Stimulated activated CD8-positive, alpha-beta memory T cell treated with anti-CD3 and anti-CD28 coated beads, Interleukin-12 subunit alpha, Interleukin-12 subunit beta, amount 100 ng/mL, for 4 hours (primary cell): ENCODE measurements at places on chromosomes 6 and 20.

- no peak for DNase-seq
These were observed 41.7 kb upstream of the ZBP1 start for GRCh38 chr20:57661746-57662455.

DNA sequence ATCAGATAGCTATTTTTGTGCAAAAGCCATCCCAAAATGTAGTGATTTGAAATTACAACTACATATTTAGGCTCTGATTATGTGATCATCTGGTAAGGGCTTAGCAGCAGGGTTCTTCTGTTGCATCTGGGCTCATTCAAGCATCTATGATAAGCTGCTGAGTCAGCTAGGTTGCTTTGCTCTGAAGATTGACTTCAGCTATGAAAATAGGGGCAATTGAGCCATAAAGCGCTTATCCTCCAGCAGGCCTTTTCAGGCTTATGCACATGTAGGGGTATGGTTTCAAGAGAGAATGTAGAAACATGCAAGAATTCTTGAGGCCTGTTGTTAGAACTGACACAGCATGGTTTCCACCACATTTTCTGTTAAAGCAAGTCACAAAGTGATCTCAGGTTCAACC is 114.1 kb downstream of the PLCB1 start:
- no peak for DNase-seq

GRCh38 chr20:20791664-20792568 is 79.5 kb upstream of the RALGAPA2 start:
- DNase-seq: no peak

DNA sequence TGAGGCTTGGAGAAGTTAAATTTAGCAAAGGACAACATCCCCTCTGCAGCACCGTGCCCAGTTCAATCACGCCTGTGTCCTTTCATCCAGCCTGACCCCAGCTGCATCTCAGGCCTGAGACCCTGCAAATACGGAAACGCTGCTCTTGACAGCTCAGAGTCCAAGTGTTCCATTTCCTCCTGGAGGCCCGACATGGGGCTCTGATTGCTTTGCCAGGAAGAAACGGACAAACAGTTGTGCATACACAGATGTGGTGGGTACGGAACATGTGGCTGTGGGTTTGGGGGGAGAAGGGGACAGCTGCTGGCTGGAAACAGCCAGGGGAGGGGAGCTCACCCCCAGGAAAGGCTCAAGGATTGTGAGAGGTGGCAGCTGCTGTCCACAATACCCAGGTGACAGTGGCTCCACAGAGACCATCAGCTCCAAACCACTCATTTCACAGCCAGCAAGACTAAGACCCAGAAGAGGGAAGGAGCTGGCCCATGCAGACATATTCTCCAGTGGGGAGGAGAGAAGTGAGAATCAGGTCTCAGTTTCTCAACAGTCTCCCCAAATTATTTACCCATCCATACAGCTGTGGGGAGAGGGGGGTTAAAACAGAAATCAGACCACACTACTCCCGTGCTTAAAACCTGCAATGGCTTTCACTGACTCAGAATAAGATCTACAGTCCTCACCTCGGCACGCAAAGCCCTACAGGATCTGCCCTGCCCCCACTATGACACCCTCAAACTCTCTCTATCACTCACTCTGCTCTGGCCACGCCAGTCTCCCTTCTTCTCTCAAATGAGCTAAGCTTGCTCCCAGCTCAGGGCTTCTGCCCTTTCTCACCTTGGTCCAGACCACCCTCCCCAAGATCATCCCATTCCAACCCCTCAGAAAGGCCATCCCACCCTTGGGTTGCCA is 89.1 kb downstream of the PREX1 start:
- DNase-seq: no peak

DNA sequence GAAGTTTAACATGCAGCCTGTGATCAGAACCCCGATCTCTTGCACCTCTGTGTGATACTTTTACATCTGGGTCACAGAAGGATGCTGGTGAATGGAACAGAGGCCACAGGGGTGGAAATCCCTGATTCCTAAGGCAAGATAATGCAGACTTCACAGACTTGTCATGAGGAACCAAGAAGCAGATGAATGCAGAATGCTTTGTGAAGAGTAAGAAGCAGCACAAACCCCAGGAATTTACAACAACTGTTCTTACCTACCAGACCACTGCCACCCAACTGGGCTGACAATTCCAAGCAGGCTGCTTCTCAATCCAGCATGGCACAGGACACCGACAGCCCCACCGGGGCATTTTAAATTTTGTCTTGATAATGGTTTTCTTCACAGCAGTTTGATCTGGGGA is 113.2 kb upstream of the CD93 start:
- no peak for DNase-seq

- no peak for DNase-seq
These were observed 131.3 kb downstream of the CEBPB start for GRCh38 chr20:50321797-50322480.

DNA sequence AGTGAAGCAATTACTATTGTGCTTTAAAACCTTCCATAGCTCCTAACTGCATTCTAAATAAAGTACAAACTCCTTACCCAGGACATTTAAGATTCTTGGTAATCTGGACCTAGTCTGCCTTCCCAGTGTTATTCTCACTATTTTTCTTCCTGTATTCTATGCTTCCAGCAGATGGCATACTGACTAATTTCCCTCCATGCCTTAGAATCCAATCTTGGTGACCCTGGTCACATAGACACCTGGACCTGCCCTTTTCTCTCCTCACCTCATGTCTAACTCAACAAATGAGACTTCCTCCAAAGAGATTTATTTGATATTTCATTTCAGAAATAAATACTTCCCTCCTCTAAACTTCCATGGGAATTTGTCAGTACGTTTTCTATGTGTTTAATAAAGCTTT is 25.8 kb downstream of the ROS1 start:
- no peak for DNase-seq

DNA sequence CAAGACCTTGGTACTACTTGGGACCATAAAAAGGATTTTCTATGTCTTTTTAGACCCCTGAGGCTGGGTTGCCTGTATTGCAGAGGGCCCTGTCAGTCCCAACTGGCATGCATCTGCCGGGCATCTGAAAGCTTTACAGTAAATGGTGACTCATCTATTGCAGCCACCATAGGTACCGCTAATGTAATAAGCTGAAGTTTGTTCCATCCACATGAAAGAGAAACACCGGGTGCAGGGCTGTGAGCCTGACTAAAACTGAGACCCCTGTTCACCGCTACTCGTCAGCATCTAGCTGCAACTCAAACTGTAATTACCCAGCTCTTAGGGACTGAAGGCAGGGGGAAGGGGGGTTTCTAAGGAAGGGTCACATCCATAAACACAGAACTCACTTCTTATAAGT is 49.5 kb downstream of the TRERF1 start:
- DNase-seq: peak; percentile 31

- no peak for DNase-seq
These were observed 165.0 kb downstream of the SMOC2 start for GRCh38 chr6:168605964-168606363.

DNA sequence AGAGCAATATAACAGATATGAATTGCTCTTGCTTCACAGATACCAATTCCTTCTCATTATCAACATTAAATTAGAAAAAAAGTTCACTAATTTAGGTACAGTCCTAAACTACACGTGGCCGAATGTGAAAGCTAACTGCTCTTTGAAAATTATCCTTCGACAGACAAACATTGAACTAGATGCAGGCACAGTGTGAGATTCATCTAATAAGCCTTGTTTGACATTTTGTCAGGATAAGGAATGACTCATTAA is 1.1 kb downstream of the FAM184A start:
- no peak for DNase-seq

- no peak for DNase-seq
These were observed 3.0 kb downstream of the GLP1R start for GRCh38 chr6:39051399-39052122.

DNA sequence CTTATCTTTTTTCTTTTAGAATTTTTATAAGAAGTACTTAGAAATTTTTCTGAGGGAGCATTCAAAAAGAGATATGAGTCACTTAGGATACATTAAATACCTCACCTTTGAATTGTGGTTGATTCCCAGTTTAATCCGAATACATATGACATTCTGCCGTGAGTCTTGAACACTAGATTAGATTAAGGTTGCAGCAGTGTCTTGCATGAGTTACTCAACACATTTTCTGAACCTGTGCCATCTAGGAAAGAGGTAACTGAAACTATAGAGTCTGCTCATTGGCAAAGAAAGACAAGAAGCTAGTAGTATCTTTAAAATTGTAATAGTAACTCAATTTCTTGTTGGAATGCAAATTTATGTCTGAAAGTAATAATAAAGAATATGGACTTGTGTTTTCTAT is 14.9 kb downstream of the PEX3 start:
- DNase-seq: no peak

DNA sequence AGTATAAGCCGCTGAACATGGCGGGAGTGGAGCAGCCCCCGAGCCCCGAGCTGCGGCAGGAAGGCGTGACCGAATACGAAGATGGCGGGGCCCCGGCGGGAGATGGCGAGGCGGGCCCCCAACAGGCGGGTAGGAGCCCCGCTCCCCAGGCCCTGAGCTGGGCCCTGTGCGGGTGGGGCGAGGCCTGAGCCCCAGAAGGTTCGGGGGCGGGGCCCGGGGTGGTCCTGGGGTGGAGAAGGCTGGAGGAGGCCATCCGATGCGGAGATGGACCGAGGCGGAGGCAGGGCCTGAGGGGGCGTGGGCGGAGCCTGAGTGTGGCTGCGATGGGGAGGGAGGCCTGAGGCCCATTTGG is 7.1 kb downstream of the L3MBTL1 start:
- no peak for DNase-seq

- DNase-seq: no peak
These were observed 861.1 kb downstream of the DHX35 start for GRCh38 chr20:39823224-39823623.

GRCh38 chr20:31962761-31963160 is 5.2 kb upstream of the XKR7 start:
- DNase-seq: no peak

DNA sequence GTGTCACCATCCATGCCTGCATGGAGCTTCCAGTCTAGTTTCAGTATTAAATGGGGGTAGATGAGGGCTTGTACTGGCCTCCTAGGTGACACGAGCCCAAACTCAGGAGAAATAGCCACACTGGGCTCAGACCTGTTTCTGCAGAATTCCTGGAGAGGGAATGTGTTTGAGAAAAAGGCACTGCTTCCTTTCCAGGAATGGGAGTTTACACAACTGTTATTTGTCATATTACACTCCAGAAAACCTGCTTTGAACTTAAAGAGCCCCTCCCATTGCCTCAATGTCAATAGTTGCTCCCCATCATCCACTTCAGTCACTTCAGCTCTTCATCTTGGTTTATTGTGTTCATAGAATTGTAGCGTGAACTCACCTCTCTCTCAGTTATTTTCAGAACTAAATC is 151.5 kb downstream of the CFAP61 start:
- no peak for DNase-seq

DNA sequence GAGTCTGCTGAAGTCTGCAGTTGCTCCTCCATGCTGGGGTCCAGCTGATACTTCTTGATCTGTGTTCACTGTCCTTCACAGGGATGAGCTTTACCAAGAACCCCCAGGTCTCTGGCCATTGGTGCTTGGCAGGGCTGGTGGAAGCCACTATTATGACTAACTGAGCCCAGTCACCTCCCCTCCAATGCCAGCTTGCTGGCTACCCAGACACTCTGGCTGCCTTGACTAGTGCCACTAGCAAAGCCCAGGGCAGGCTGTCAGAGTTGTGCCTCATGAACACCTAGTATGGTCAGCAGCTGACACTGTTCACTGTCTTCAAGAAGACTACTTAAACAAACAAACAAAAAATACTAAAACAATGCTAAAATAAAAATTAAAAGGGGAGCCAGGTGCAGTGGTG is 8.8 kb downstream of the ASIP start:
- DNase-seq: no peak

DNA sequence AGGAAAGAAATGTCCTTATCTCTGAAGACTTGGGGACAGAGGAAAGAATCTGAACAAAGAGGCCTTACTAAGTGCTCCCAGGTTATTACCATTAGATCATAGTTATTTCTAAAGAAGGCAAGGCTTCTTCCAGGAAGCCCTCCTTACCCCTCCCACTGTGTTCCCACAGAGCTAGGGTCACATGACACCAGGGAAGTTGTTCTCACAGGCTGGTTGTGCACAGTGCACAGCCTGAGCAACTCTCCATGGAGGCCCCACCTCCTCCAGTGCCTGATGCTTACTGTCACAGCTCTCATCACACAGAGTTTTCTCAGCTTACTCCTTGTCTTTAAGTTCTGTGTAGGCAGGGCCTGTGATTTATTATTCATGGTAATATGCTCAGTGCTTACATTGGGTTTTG is 68.9 kb upstream of the SCGN start:
- DNase-seq: no peak

GRCh38 chr6:142294679-142295078 is 7.1 kb upstream of the ADGRG6 start:
- no peak for DNase-seq

GRCh38 chr6:56756791-56757587 is 114.3 kb upstream of the DST start:
- no peak for DNase-seq

GRCh38 chr20:21391185-21391971 is 5.9 kb downstream of the NKX2-4 start:
- DNase-seq: no peak

- no peak for DNase-seq
These were observed 19.0 kb upstream of the SLC16A10 start for GRCh38 chr6:111068109-111068865.

- DNase-seq: peak; percentile 38
These were observed 13.3 kb downstream of the ELOVL5 start for GRCh38 chr6:53335224-53335994.

DNA sequence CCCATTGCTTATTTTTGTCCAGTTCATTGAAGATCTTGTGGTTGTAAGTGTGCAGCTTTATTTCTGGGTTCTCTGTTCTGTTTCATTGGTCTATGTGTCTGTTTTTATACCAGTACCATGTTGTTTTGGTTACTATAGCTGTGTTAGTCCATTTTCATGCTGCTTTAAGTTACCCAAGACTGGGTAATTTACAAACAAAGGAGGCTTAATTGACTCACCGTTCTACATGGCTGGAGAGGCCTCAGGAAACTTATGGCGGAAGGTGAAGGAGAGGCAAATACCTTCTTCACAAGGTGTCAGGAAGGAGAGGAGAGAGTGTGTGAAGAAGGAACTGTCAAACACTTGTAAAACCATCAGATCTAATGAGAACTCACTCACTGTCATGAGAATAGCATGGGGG is 29.9 kb upstream of the FERMT1 start:
- DNase-seq: no peak

- no peak for DNase-seq
These were observed 191.6 kb upstream of the PRDM1 start for GRCh38 chr6:105894556-105894955.
